Astrocyte (in vitro differentiated cells and primary cell): ENCODE measurements at places on chromosomes 11 and 22. TPM values are rescaled to one million over a fixed set of nuclear protein-coding genes. Genes with fewer than 3 reads are reported as not detected.

The GGTLC3 gene
- total RNA-seq, result not detected in 2 replicates

The ADAMTS15 gene
- 10.0 and 13.8 TPM in 2 replicates for total RNA-seq

DNA sequence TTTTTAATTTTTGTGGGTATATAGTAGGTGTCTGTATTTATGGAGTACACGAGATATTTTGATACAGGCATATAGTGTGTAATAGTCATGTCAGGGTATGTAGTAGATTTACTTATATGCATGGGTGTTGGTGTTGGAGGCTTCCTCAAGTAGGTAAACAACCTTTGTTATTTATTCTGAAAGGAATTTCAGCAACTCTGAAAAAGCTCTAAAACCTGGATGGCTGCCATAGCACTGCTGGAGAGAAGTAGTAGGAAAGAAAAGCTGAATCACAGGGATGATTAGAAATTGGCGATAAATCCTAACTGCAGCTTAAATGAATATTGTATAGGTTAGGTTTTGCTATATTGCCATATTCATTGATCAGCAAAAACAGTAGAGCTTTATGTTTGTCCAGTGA, 44.4 kb upstream of the ST14 start:
- peaks cover 11% of the 10 kb centered on the region for H3K4me1 ChIP-seq
- H3K27ac ChIP-seq, result no peak overlapping the region
- peaks cover 17% of the 10 kb centered on the region for H3K27me3 ChIP-seq
- DNase-seq, result peak; percentile 36
- H3K36me3 ChIP-seq, result peaks cover 15% of the 10 kb centered on the region

DNA sequence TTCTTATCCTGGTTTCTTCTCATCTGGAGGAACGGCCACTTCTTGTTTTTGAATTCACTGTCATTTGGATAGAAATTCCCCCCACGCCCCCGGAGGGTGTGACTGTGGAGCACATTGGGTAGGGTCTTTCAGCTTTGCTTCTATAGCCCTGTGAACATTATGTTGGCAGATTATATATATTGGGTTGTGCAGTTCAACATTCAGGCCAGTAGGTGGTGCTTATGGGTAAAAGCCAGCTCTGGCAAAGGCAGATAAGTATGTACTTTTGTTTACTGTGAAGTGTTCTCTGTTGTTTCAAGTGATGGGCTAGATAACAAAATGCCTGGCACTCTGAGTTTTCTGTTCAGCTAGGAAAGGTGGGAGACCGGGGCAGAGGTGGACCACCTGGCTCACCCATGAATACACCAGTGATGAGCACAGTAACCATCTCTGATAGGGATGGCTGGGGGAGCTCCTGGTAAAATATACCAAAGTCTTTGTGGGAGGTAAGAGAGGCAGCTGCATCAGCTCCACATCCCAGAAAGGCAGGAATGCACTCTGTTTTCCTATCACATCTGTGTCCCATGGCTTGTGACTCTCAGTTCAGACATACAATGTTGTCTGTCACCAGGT, 1348.2 kb upstream of the RAG2 start:
- no peak overlapping the region for H3K27ac ChIP-seq
- no peaks in the 10 kb centered on the region for H3K36me3 ChIP-seq
- H3K27me3 ChIP-seq, result no peaks in the 10 kb centered on the region
- H3K4me3 ChIP-seq, result no peak overlapping the region
- peak; percentile 6 for DNase-seq
- no peaks in the 10 kb centered on the region for H3K4me1 ChIP-seq

DNA sequence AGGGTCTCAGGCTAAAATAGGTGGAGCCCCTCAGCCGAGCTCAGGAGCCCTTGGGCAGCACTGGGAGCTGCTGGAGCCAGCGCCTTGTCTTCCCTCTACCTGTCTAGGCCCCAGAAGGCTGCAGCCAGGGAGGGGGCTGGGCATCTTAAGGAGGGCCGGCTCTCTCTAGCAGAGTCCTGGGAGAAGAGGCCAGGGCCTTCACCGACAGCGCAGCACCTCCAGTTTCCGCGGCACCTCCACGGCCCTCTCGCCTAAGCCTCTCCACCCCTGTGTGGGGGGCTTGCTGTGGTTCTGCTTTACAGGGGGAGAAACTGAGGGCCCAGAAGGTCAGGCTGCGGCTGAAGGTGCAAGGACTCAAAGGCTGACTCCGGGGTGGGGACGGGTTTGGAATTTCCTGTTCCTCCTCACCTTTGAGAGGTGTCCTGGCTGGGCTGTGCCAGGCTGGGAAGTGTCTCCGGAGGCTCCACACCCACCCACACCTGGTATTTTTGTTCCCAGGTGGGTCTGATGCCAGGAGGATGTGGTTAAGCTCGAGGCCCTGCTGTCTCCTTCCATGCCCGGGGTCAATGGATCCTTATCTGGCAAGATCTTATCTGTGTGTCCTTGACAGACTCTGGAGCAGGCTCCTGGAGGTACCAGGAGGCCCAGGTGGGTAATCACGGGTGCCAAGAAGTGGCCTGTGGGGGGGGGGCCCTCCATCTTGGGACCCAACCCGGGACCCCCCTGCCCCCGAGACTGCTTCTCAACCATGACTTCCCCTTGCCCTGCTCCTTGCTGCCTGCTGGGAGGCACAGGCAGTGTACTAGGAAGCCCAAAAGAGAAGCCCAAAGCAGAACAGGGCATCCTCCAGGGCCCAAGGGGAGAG, 95.3 kb upstream of the FGF3 start:
- peaks cover 20% of the 10 kb centered on the region for H3K4me1 ChIP-seq
- no peak overlapping the region for H3K4me3 ChIP-seq
- H3K27ac ChIP-seq, result no peak overlapping the region
- no peaks in the 10 kb centered on the region for H3K27me3 ChIP-seq

DNA sequence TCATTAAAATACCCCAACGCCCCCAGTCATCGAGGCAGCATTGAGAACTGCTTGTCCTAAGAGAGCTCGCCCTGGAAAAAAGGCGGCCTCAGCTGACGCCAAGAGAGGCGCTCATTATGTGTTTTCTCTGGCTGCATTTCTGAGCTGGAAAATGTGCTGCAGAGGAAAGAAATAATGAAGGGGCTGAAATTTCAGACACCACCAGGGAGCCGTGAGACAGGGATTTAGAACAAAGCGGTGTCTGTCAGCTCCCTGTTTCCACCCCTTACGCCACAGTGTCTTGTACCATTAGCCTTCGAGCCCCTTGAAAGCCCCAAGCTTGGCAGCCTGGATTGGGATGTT, 14.4 kb downstream of the USH1C start:
- H3K36me3 ChIP-seq, result no peaks in the 10 kb centered on the region
- peaks cover 4% of the 10 kb centered on the region for H3K4me1 ChIP-seq
- H3K27me3 ChIP-seq, result peaks cover 19% of the 10 kb centered on the region
- H3K27ac ChIP-seq, result no peak overlapping the region

- no peak for DNase-seq
- no peaks in the 10 kb centered on the region for H3K36me3 ChIP-seq
- H3K27ac ChIP-seq, result no peak overlapping the region
Measured at GRCh38 chr22:34804604-34805003, 261.4 kb upstream of the ISX start.

The APOBEC3B gene
- 3.0 and 4.0 TPM in 2 replicates for total RNA-seq

- H3K4me3 ChIP-seq, result no peak overlapping the region
- no peak overlapping the region for H3K27ac ChIP-seq
- no peaks in the 10 kb centered on the region for H3K4me1 ChIP-seq
- no peaks in the 10 kb centered on the region for H3K27me3 ChIP-seq
Measured at GRCh38 chr11:97269527-97269926, 879.7 kb downstream of the JRKL start.

GRCh38 chr11:105573091-105573490, 36.8 kb upstream of the GRIA4 start:
- H3K27ac ChIP-seq, result no peak overlapping the region
- peak; percentile 16 for DNase-seq
- no peaks in the 10 kb centered on the region for H3K36me3 ChIP-seq
- no peak overlapping the region for H3K4me3 ChIP-seq

The HORMAD2 gene
- total RNA-seq, result not detected in 2 replicates

The MMP1 gene
- total RNA-seq, result 0.38 and 0.64 TPM in 2 replicates

GRCh38 chr22:23790819-23791737, 4.3 kb downstream of the SMARCB1 start:
- H3K4me3 ChIP-seq, result no peak overlapping the region
- peaks cover 18% of the 10 kb centered on the region for H3K36me3 ChIP-seq
- peaks cover 9% of the 10 kb centered on the region for H3K4me1 ChIP-seq
- no peak overlapping the region for H3K27ac ChIP-seq
- DNase-seq, result peak; percentile 33
- no peaks in the 10 kb centered on the region for H3K27me3 ChIP-seq

DNA sequence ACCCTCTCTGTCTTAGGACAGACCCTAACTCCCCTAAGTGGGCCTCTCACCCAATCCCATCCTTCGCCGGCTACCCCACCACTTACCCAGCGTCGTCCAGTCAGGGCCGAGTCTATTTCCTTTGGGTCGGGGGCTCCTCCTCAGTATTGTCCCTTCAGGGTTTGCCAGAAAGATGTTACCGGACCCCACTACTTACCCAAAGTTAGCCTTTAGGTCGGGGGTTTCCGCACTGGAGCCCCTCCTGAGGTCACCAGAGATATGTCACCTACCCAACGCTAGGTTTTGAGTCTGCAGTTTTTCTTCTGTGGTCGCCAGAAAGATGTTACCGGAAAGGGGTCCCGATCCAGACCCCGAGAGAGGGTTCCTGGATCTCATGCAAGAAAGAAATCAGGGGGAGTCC, 17.9 kb upstream of the B4GALNT4 start:
- peaks cover 10% of the 10 kb centered on the region for H3K4me1 ChIP-seq
- no peaks in the 10 kb centered on the region for H3K36me3 ChIP-seq
- no peak overlapping the region for H3K4me3 ChIP-seq
- no peaks in the 10 kb centered on the region for H3K27me3 ChIP-seq
- no peak for DNase-seq
- H3K27ac ChIP-seq, result no peak overlapping the region

The CHEK2 gene
- 5.7 and 7.5 TPM in 2 replicates for total RNA-seq

GRCh38 chr11:12180257-12181205, 70.1 kb downstream of the MICAL2 start:
- H3K27me3 ChIP-seq, result no peaks in the 10 kb centered on the region
- peak overlapping the region; percentile 100 for H3K27ac ChIP-seq
- peaks cover 82% of the 10 kb centered on the region for H3K4me1 ChIP-seq
- peaks cover 23% of the 10 kb centered on the region for H3K36me3 ChIP-seq

The MS4A7 gene
- total RNA-seq, result not detected in 2 replicates

GRCh38 chr11:102070766-102071165, 23.5 kb downstream of the CFAP300 start:
- no peak for DNase-seq
- no peak overlapping the region for H3K4me3 ChIP-seq
- no peak overlapping the region for H3K27ac ChIP-seq
- H3K27me3 ChIP-seq, result no peaks in the 10 kb centered on the region

GRCh38 chr11:6695377-6695776, 12.2 kb upstream of the MRPL17 start:
- DNase-seq, result peak; percentile 63
- H3K27ac ChIP-seq, result no peak overlapping the region
- H3K36me3 ChIP-seq, result no peaks in the 10 kb centered on the region
- no peak overlapping the region for H3K4me3 ChIP-seq
- no peaks in the 10 kb centered on the region for H3K27me3 ChIP-seq
- H3K4me1 ChIP-seq, result peaks cover 23% of the 10 kb centered on the region

DNA sequence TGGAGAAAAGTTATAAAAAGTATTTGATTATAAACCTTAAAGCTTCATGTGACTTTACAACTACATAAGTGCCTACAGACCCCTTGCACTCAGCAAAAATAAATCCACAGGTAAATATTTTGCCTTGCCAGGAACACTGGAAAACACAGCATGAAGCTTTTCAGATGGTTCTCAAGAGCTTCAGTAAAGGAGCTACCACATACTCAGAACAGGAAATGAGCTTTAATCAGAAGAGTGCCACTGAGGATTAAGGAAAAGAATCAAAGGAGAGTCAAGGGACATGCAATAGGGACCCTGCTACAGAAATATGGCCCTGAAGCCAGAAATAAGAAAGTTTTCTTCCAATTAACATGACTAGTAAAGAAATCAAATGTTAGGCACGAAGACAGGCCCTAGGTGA, 1.2 kb downstream of the CASP1 start:
- no peaks in the 10 kb centered on the region for H3K27me3 ChIP-seq
- no peak overlapping the region for H3K4me3 ChIP-seq
- H3K27ac ChIP-seq, result no peak overlapping the region

- no peaks in the 10 kb centered on the region for H3K27me3 ChIP-seq
- no peaks in the 10 kb centered on the region for H3K4me1 ChIP-seq
- H3K27ac ChIP-seq, result no peak overlapping the region
Measured at GRCh38 chr22:21666786-21667185, 974 bp downstream of the PPIL2 start.

GRCh38 chr11:120709808-120710207, 198.3 kb downstream of the GRIK4 start:
- peak overlapping the region; percentile 21 for H3K27ac ChIP-seq
- peak; percentile 20 for DNase-seq

GRCh38 chr22:41215409-41215808, 10.3 kb downstream of the L3MBTL2 start:
- H3K4me3 ChIP-seq, result no peak overlapping the region
- H3K27me3 ChIP-seq, result no peaks in the 10 kb centered on the region
- peaks cover 10% of the 10 kb centered on the region for H3K36me3 ChIP-seq
- H3K27ac ChIP-seq, result no peak overlapping the region

GRCh38 chr11:12122083-12122482, 11.7 kb downstream of the MICAL2 start:
- no peak overlapping the region for H3K4me3 ChIP-seq
- DNase-seq, result no peak
- peaks cover 45% of the 10 kb centered on the region for H3K36me3 ChIP-seq
- H3K27me3 ChIP-seq, result no peaks in the 10 kb centered on the region
- peaks cover 86% of the 10 kb centered on the region for H3K4me1 ChIP-seq

DNA sequence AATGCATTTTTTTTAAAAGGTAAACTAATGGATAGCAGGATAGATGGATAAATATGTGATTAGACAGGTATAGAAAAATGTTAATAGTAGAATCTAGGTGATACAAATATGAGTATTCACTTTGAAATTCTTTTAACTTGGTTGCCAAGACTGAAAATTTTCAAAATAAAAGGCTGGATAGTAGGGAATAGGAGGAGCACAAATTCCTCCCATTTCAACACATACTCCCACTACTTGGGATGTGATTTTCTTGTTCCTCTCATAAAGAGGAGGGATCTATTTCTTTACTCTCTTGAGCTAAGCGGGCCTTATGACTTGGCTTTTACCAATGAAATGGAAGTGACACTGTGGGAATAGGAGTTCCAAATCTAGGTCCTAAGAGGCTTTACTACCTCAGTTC, 35.9 kb downstream of the PIK3C2A start:
- H3K27ac ChIP-seq, result no peak overlapping the region
- peaks cover 6% of the 10 kb centered on the region for H3K36me3 ChIP-seq
- no peaks in the 10 kb centered on the region for H3K27me3 ChIP-seq
- peaks cover 13% of the 10 kb centered on the region for H3K4me1 ChIP-seq

The PDXP gene
- 18.9 and 22.4 TPM in 2 replicates for total RNA-seq

- H3K27ac ChIP-seq, result no peak overlapping the region
- H3K4me1 ChIP-seq, result peaks cover 13% of the 10 kb centered on the region
- peaks cover 40% of the 10 kb centered on the region for H3K27me3 ChIP-seq
- H3K4me3 ChIP-seq, result no peak overlapping the region
- DNase-seq, result peak; percentile 34
Measured at GRCh38 chr11:130431331-130431773, 2.9 kb upstream of the ADAMTS8 start.

The SERPIND1 gene
- not detected in 2 replicates for total RNA-seq

- no peak overlapping the region for H3K4me3 ChIP-seq
- H3K27me3 ChIP-seq, result no peaks in the 10 kb centered on the region
- H3K36me3 ChIP-seq, result no peaks in the 10 kb centered on the region
- no peaks in the 10 kb centered on the region for H3K4me1 ChIP-seq
- H3K27ac ChIP-seq, result no peak overlapping the region
- DNase-seq, result no peak
Measured at GRCh38 chr11:69241075-69241740, 52.7 kb upstream of the MYEOV start.
